ENCODE measurements at places on chromosomes 11 and 22. TPM values are rescaled to one million over a fixed set of nuclear protein-coding genes. Genes with fewer than 3 reads are reported as not detected.

SPDYC gene
- total RNA-seq = not detected

IL17RA gene
- 12.5 TPM for total RNA-seq

LRRC32 gene
- 0.60 TPM for total RNA-seq

CD59 gene
- 1,159 TPM for total RNA-seq

SCARF2 gene
- 72.7 TPM for total RNA-seq

MAPK8IP1 gene
- 9.5 TPM for total RNA-seq

C11orf21 gene
- not detected for total RNA-seq

OR4A16 gene
- not detected for total RNA-seq

USP28 gene
- 16.0 TPM for total RNA-seq

DEUP1 gene
- total RNA-seq = not detected

OR52E6 gene
- not detected for total RNA-seq

CDON gene
- total RNA-seq = 1.8 TPM

OR2AT4 gene
- total RNA-seq = not detected

MMP8 gene
- total RNA-seq = not detected

CALCB gene
- total RNA-seq = not detected

MPPED2 gene
- total RNA-seq = not detected

TRIM49 gene
- not detected for total RNA-seq

DERL3 gene
- total RNA-seq = 0.72 TPM

OR2D2 gene
- total RNA-seq = not detected

CSF2RB gene
- total RNA-seq = 1.1 TPM

ANGPTL5 gene
- total RNA-seq = not detected

BMAL1 gene
- 7.6 TPM for total RNA-seq

OAF gene
- 149 TPM for total RNA-seq

TRIM77 gene
- total RNA-seq = not detected

KRTAP5-9 gene
- total RNA-seq = not detected

APOBEC3G gene
- 6.1 TPM for total RNA-seq

GPHA2 gene
- not detected for total RNA-seq

CARNS1 gene
- total RNA-seq = not detected

IGLL1 gene
- not detected for total RNA-seq

CYB5R2 gene
- total RNA-seq = 12.2 TPM

OR6A2 gene
- not detected for total RNA-seq

BIK gene
- not detected for total RNA-seq

LDHAL6A gene
- total RNA-seq = not detected

ZP1 gene
- not detected for total RNA-seq

MCAM gene
- total RNA-seq = 1.6 TPM

ADAMTS15 gene
- 0.26 TPM for total RNA-seq

FAM181B gene
- not detected for total RNA-seq

NRGN gene
- 3.3 TPM for total RNA-seq

APOA4 gene
- total RNA-seq = not detected

KDM4D gene
- total RNA-seq = 0.38 TPM

RIMBP3B gene
- total RNA-seq = 0.34 TPM

ARHGEF17 gene
- total RNA-seq = 101 TPM

CHRNA10 gene
- total RNA-seq = 0.48 TPM

ZFTA gene
- 20.8 TPM for total RNA-seq

CDKN1C gene
- total RNA-seq = not detected

NTM gene
- total RNA-seq = 24.2 TPM

CHADL gene
- total RNA-seq = 0.51 TPM

C1QTNF5 gene
- 8.6 TPM for total RNA-seq

PTGDR2 gene
- not detected for total RNA-seq

P4HA3 gene
- total RNA-seq = 1.1 TPM

MMP12 gene
- 0.97 TPM for total RNA-seq

PRODH gene
- not detected for total RNA-seq

C22orf42 gene
- total RNA-seq = not detected

PDE3B gene
- total RNA-seq = not detected

MMP10 gene
- 0.97 TPM for total RNA-seq

SERPIND1 gene
- 0.11 TPM for total RNA-seq

All from HFFc6 (cell line).